GM20000 (cell line): ENCODE measurements at places on chromosomes 12 and 14.

- no peak for DNase-seq
Observed at GRCh38 chr12:42639556-42639955, 50.0 kb upstream of the PRICKLE1 start.

DNA sequence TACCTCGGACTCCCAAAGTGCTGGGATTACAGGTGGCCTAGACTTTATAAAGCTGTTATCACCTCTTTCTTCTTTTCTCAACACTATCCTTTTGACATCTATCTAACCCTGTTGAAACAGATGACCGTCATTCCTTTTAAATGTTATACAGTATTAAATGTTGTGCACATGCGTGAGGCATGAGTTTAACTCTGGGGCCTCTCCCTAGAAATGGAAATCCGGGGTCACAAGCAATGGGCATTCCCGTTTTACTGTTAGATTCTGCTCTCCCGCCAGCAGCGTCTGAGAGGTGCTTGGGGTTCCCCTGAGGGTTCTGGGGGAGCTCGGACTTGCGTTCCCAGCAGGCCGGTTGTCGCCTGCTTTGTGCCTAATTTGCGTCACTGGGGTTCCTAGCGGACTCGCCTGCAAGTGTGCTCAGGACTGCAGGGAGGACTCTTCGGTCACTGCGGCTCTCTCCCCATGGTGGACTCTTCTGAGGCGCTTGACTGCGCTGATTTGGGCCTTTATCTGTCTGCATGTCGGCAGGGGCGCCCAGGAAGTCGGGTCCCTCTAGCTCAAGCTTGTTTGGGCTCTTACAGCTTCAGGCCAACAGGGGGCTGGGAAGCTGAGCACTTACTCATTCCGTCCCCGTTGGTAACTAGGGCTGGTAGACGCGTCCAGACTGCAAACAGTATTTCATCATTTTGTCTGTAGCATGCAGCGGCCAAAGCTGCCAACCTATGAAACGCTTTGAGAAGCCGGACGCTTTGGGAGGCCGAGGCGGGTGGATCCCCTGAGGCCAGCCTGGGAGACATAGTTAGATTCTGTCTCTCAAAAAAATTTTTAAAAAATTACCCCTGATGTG lies 1.2 kb upstream of the RAN start:
- peak; percentile 86 for DNase-seq

DNA sequence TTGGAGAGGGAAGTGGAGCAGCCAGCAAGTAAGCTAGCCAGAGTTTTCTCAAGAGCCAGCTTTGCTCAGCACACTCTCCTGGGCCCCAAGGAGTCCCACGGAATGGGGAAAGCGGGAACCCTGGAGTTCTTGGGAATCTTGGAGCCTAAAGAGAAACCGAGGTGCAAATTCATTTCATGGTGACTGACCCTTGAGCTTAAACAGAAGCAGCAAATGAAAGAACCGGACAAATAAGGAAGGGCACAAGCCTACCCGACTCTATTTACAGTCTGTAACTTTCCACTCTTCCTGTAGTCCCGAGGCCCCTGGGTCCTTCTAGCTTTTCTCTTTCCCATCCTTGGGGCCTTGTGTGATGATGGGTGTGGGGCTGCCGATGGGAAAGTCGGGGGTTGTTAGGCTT lies 18.1 kb upstream of the TIGAR start:
- no peak for DNase-seq

DNA sequence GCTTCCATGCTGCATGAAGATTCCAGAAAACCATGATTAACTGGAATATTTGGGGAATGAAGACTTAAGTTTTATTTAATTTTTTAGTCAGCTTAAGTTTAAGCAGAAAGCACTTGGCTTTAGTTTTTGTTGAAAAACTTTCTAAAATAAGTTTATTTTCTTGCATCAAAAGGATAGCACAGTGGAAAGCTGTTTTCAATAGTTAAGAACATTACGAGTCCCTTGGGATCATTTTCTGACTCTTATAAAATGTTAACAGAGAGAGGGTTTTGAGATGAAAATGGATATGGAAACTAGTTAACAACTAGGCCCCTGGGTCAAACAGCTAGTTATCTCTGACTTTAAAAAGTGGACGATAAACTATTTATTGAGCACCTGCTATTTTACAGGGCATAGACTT lies 181.9 kb upstream of the SLC38A2 start:
- no peak for DNase-seq

- DNase-seq = no peak
Observed at GRCh38 chr12:18419311-18419710, 158.0 kb downstream of the PIK3C2G start.

- DNase-seq = no peak
Observed at GRCh38 chr14:32414808-32415255, 85.7 kb downstream of the AKAP6 start.
